Ovary (tissue), 10 donors: ENCODE measurements at places on chromosomes 12 and 14. TPM values are rescaled to one million over a fixed set of nuclear protein-coding genes. Genes with fewer than 3 reads are reported as not detected.

- DNase-seq: no peak
Observed at GRCh38 chr12:49672301-49673217, 34.6 kb downstream of the FMNL3 start.

The ENO2 gene
- total RNA-seq: 11.5 TPM

The GNPTAB gene
- total RNA-seq: 15.0 TPM

The LPAR5 gene
- total RNA-seq: 1.8 TPM

- DNase-seq: no peak
Observed at GRCh38 chr12:124797321-124797720, 66.3 kb downstream of the SCARB1 start.

The LRTM2 gene
- total RNA-seq: not detected

DNA sequence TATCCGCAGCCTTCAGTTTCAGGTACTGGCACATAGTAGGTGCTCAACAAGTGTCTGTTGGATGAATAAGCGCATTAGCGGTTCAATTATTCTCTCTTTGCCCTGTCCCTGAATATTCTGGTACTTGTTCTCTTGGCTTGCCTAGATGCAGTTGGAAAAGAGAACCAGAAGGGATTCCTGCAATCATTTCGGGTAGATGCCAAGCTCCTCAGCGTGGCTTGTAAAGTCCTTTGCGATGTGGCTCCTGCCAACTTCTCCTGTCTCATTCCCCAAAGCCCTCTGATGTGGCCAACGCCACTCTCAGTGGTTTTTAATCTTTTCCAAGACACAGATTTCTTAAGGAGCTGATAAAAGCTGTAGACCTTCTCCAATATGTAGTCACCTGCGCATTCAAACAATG, 230.3 kb downstream of the SUDS3 start:
- DNase-seq: no peak

DNA sequence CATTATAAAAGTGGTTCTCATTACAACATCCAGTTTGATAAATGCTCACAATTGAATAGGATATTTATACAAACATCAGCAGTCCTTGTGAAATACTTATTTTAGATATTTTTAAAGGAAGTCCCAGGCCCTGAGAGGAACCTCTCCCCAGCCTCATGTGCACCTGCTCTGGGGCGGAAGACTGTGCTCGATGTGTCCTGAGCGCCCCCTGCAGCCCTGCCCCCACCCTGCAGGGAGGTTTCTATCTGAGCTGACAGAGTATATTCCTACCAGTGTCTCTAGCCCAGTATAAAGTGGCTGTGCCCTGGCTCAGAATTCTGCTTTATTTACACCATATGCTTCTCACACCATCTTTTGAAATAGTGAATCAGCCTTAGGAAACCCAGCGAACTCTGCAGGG, 1349.1 kb downstream of the TMEM121 start:
- DNase-seq: peak; percentile 59

The KRT85 gene
- total RNA-seq: not detected

DNA sequence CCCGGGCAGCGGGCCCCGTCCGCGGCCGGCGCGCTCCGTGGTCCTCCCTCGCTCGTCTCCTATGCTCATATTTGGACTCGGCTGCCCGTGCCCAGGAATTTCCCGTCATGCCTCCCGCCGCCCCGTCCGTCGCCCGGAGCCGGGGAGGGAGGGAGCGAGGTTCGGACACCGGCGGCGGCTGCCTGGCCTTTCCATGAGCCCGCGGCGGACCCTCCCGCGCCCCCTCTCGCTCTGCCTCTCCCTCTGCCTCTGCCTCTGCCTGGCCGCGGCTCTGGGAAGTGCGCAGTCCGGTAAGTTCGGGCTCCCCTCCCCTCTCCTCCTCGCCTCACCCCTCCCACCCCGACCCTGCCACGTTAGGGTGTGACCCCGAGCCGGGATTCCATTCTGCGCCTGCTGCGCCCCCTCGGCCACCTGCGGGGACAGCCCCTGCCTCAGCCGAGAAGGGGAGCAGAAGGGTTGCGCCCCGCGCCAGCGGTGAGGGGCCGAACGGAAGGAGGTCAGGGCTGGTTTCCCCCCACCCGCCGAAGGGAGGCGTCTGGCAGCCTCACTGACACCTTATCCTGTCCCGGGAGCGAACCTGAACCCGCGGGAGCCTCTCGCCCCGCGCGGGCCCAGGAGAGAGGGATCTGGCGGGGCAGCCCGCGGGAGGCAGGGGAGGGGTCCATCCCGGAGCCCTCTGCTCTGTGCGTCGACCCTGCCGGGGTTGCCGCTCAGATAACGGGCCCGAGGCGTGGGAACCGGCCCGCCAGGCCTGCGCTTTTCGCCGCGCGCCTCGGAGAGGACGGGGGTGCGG, at the start of gene MSRB3:
MSRB3 (plus strand) TSS at position 108 of the 793 bp plus-strand sequence. CDS start 29,897 bp downstream, outside the sequence.
- DNase-seq: peak; percentile 75

- DNase-seq: no peak
Observed at GRCh38 chr12:58529897-58530741, 390.2 kb downstream of the LRIG3 start.

GRCh38 chr14:58865514-58866281, 227.9 kb downstream of the DACT1 start:
- no peak for DNase-seq

DNA sequence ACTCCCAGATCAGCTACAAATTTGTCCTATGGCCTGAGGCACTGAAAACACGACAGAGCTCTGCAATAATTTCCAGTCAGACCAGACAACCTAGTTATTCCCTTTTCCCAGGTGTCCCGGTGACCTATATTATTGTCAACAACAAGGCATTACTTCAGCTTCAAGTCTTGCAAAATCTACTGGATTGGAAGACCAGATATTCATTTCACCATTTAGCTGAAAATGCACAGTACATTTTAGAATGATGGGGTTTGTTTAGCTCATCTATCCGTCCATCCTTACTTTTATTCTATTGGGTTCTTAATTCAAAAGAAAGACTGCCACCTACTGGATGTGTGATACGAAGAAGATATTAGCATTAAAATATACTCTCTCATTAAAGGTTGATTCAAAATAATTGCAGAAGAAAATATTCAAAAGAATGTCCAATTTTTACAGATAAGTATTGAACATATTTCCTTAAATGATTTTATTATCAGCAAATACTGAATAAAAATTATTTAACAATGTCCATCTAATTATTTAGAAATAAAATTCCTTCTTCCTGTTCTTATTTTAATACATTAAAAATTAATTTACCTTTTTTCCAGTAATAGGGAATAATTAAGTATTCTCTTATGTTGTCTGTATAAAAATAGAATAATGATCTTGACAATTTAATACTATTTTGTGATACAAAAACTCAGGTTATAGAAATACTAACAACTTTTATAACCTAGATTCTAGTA, 244.9 kb upstream of the LRIG3 start:
- DNase-seq: no peak

DNA sequence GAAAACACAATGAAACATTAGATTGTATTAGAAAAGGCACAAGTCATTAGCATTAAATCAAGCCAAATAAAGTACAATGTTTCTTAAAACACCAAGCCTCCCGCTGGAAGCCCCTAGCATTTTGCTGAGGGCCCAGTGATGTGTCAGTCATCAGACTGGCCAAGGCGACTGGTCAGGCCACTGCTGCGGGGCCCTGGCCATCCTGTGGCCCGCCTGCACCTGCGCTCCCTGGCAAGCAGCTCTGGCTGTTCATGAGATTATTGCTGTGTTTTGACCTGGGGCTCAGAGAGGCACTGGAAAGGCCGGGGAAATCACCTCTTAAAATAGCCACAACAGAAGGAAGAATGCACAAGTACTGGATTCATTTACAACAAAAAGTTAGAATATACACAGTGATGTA, 24.2 kb upstream of the AMN start:
- DNase-seq: no peak

DNA sequence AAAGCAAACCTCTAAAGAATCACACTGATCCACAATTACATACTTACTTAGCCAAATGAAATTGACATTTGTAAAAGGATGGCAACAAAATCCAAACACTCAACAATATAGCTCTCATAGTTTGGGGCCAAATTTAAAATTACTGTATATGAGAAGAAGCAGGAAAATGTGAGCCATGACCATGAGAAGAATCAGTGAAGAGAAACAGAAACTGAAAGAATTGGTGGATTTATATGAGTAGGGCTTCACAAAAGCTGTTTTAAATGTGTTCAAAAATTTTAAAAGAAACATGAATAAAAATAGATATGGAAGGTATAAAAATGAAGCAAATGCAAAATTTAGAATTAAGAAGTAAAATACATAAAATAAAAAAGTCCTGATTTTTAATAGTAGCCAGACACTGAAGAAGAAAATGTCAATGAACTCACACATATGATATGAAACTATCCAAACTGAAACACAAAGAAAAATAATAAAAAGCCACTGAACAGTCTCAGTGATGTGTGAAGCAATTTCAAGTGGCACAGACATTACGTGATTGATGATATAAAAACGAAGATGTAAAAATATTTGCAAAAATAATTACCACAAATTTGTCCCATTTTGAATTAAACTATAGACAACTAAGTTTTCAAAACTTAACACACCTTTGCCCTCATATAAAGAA, 87.9 kb upstream of the MDGA2 start:
- no peak for DNase-seq

DNA sequence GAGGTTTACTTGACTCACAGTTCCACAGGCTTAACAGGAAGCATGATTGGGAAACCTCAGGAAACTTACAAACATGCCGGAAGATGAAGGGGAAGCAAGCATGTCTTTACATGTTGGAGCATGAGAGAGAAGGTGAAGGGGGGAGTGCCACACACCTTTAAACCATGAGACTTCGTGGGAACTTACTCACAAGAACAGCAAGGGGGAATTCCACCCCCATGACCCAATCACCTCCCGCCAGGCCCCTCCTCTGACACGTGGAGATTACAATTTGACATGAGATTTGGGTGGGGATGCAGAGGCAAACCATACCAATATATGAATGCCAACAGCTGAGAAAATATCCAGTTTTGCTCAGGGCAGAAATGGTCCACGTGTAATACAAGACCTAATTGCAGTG, 518.6 kb downstream of the VRK1 start:
- no peak for DNase-seq

DNA sequence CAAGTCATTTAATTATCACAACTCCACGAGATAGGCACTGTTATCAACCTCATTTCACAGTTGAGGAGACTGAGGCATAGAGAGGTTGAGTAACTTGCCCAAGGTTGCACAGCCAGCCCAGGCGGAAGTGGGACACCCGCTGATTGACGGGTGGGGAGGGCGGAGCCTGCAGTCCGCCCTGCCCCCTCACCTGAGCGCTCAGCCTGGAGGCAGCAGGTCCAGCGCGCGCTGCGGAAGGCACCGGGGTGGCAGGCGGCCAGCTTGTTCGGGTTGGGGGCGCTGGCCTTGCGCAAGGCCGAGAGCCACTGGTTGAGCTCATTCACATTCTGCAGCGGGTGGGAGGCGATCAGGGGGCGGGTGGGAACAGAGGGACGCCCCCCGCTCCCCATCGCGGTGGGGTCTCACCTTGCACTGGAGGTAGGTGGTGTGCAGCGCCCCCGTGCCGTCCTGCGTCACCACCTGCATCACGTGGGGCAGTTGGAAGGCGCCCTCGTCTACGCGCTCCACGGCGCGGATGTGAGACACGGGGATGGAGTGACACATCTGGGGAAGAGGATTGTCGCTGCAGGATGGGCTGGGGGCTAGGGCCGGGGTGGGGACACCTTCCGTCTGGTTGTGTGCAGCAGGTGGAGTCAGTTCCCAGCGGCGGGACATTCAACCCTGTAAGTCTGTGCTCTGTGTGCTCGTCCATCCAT, 31.7 kb downstream of the RASAL1 start:
- DNase-seq: no peak

- peak; percentile 27 for DNase-seq
Observed at GRCh38 chr12:128388461-128389000, 121.6 kb downstream of the TMEM132C start.

- DNase-seq: no peak
Observed at GRCh38 chr12:49549735-49550692, 11.2 kb downstream of the KCNH3 start.

DNA sequence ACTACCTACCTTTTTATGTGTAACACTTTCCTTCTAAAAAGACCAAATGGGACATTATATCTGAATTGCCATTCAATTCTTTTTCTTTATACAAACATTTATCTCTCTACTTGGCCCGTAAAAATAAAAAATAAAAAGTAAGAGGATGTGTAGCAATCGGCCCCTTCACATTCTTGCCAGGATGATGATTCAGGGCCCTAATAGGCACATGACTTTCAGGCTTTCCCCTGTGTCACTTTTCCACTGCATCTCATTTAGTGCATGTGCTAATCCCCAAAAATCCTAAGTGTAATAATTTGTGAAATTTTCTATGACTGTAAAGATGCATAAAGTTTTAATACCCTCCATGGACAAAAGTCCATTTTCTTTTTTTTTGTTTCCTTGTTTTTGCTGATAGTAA, 23.0 kb upstream of the ATP2B1 start:
- DNase-seq: no peak

GRCh38 chr14:64709126-64709525, 4.9 kb downstream of the PLEKHG3 start:
- no peak for DNase-seq

- no peak for DNase-seq
Observed at GRCh38 chr14:54267172-54267571, 129.6 kb upstream of the CDKN3 start.

The OR4K17 gene
- not detected for total RNA-seq

GRCh38 chr12:127393465-127393864, 873.5 kb upstream of the TMEM132C start:
- no peak for DNase-seq

DNA sequence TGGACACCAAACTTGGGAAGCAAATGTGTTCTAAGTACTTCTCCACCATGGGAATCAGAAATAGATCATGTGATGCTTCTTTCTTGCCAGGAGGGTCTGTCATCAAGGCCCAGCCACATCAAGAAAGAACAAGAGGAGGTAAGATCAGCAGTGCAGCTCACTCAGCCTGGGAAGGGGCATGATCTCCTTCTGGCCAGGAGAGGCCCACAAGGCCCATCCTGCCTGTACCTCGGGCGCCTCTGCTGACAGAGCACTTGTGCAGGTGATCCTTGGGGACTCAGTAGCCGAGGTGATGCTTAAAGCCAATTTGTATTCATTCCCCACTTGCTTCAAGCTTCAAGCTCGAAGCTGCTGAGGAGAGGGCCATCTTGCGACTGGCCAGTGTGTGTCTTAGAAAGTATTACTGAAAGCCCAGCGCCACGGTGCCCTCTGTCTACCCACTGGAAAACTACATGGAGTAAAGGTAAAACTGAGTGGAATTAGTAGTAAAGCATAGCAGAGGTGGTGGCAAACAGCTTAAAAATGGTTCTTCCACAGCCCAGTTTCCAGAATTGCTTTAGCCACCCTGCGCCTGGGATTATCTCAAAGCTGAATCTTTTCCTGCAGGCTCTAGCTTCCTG, 26.2 kb downstream of the RTRAF start:
- no peak for DNase-seq

The CBLN3 gene
- total RNA-seq: 4.3 TPM
